Stimulated activated CD4-positive, alpha-beta T cell treated with anti-CD3 and anti-CD28 coated beads, Interleukin-4, amount 100 ng/mL, for 4 hours (primary cell): ENCODE measurements at places on chromosomes 13 and 19.

- DNase-seq = no peak
These were observed 9.6 kb downstream of the CD37 start for GRCh38 chr19:49344505-49345423.

- DNase-seq = no peak
These were observed 2758.2 kb downstream of the PCDH9 start for GRCh38 chr13:64471916-64472315.

DNA sequence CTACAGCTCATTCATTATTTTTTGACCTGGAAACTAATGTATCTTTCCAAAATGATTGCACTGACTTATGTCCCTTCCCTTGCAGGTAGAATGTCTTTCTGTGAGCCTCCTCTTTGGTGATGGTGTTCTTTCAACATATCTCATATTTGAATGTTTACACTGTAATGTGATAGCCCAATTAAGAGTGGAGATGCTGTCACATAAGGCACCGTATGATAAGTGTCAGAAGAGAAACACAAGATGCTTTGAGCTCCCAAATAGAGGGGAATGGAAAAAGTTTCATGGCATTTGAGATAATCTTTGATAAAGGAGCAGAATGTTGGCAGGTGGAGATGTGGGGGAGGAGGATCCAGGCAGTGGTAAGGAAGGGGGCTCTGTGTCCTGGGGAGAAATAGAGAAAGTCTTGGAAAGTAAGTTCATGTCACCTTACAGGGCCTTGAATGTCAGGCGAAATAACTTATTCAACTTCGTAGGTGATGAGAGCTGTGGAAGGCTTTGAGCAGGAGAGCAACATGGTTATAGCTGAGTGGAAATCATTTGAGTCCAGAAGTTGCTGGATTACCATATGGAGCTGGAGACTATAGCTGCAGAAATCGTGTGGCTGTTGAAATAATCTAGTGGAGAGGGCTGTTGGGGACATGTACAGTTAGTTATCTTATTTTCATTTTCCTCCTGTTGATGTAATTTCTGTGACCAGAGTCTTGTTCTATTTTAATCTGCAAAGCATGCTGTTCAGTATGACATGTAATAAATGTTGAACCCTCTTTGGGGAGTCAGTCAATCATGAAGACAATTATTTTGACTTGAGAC, 10.3 kb upstream of the RNF113B start:
- DNase-seq = no peak

GRCh38 chr19:48466561-48467325, 2.4 kb upstream of the CYTH2 start:
- no peak for DNase-seq

GRCh38 chr19:58346961-58347929, 6.0 kb downstream of the A1BG start:
- peak; percentile 64 for DNase-seq

DNA sequence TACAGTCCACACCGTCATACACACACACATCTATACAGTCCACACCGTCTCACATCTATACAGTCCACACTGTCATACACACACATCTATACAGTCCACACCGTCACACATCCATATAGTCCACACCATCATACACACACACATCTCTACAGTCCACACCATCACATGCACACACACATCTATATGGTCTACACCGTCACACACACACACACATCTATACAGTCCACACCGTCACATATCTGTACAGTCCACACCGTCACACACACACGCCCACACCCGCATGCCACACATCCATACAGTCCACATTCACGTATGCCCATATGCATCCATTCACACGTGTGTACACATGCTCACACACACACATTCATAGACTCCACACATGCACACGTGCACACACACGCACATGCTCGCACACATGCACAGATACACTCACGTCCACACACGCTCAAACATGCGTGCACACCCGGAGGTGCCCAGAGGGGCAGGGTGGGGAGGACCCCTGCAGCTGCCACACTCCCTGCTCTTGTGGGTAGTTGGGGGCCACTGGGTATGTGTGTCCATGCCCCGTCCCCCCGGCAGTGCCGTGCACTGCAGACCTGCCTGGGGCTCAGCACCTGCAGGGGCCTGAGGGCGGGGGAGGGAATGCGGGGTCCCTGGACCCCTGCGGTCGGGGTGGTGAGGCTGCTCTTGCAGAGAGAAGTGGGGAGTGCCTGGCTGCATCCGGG, 29.2 kb downstream of the PIAS4 start:
- DNase-seq = no peak

DNA sequence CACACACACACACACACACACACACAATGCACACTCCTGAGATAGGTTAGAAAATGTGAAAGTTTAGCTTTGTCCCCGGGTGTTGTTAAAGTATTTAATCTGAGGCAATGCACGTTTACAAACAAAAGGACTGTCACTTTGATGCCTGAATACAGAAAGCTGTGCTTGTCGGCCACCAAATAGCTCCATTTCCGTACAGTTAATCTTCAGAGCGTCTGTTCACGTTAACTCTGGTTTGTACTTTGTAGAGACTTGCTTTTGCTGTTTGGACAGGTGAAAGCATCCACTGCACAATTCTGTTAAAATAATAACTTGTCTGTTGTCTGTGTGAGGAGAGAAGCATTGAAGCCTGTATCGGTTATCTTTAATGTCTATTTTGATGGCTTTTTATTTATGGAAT, 267.8 kb downstream of the FGF9 start:
- no peak for DNase-seq

- no peak for DNase-seq
These were observed 378.3 kb downstream of the GPC5 start for GRCh38 chr13:91776611-91777193.

- no peak for DNase-seq
These were observed 8.5 kb upstream of the MARCHF2 start for GRCh38 chr19:8404391-8405151.

DNA sequence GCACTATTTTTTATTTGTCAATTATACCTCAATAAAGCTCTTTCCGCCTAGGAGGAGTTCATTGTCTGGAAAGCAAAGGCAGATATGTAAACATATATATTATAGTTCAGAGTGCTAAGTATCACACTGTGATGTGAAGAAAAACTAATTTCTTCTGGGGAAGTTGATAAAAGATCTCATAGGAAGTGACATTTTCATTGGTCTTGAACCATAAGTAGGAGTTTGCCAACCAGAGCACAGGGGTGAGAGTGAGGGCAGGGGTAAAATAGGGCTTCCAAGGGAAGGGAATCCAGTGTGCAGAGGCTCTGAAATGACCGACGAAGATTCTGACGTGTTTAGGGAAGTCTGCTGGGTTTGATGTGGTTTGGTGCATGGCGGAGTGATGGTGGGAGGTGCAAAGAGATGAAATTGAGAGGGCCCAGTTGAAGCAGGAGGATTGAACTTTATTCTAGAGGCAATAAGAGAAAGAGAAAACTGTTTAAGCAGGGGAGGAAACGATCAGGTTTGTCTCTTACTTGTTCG, 780 bp upstream of the GTF2F2 start:
- peak; percentile 33 for DNase-seq

GRCh38 chr13:113951246-113951999, 22.5 kb downstream of the C13orf46 start:
- peak; percentile 15 for DNase-seq
